ENCODE measurements at places on chromosomes 2 and 18.
A peak's percentile ranks its signal among the peaks of the same experiment; 100 is the strongest.

- no peak for DNase-seq
Observed at GRCh38 chr2:201852462-201852861, 46.1 kb downstream of the CDK15 start.

DNA sequence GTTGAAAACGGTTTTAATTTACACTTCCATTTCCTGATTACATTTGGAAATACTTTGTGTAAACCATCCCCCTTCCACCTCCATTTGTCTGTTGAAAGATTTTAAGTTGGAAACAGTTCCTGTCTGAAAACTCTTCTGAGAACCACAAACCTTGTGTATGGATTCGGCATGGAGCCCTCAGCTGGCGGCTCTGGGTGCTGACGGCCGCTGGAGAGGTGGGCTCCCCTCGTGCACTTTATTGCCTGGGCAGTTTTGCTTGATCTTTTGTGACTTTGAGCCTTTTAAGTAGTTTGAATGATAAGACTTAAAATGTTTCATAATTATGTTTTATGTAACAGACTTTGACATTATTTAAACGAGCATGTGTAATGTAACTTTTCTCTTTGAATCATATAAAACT is 11.1 kb downstream of the KLF11 start:
- no peak for DNase-seq

GRCh38 chr2:233092432-233093165 is 32.5 kb downstream of the INPP5D start:
- peak; percentile 61 for DNase-seq

- DNase-seq, result no peak
Observed at GRCh38 chr2:191345788-191346187, 100.6 kb downstream of the MYO1B start.

Data from NB4 (cell line).